ENCODE measurements at places on chromosomes 11 and 22. TPM values are rescaled to one million over a fixed set of nuclear protein-coding genes. Genes with fewer than 3 reads are reported as not detected.

Gene APOBEC3C
- 268 TPM for polyA plus RNA-seq

Gene MISFA
- 0.89 TPM for polyA plus RNA-seq

Gene ANGPTL5
- not detected for polyA plus RNA-seq

Gene MOGAT2
- polyA plus RNA-seq: not detected

Gene TP53I11
- 44.0 TPM for polyA plus RNA-seq

Gene MUC2
- not detected for polyA plus RNA-seq

Gene CATSPERZ
- not detected for polyA plus RNA-seq

Gene OR10A5
- not detected for polyA plus RNA-seq

Gene AMPD3
- 30.7 TPM for polyA plus RNA-seq

Gene TRAPPC4
- 81.5 TPM for polyA plus RNA-seq

Gene MAFF
- 1.5 TPM for polyA plus RNA-seq

Gene FGF19
- polyA plus RNA-seq: not detected

Gene CHRNA10
- 0.21 TPM for polyA plus RNA-seq

Gene HIC2
- 0.34 TPM for polyA plus RNA-seq

Gene OR8G5
- not detected for polyA plus RNA-seq

Gene DEPDC7
- not detected for polyA plus RNA-seq

Gene ACTN3
- polyA plus RNA-seq: not detected

Gene SLC25A18
- not detected for polyA plus RNA-seq

Gene OR52I1
- not detected for polyA plus RNA-seq

Gene KREMEN1
- not detected for polyA plus RNA-seq

Gene TOP3B
- polyA plus RNA-seq: 22.7 TPM

All from IgD-negative memory B cell (primary cell).